Thymus (tissue), 14 donors: ENCODE measurements at places on chromosomes 5 and 9. TPM values are rescaled to one million over a fixed set of nuclear protein-coding genes. Genes with fewer than 3 reads are reported as not detected.

DNA sequence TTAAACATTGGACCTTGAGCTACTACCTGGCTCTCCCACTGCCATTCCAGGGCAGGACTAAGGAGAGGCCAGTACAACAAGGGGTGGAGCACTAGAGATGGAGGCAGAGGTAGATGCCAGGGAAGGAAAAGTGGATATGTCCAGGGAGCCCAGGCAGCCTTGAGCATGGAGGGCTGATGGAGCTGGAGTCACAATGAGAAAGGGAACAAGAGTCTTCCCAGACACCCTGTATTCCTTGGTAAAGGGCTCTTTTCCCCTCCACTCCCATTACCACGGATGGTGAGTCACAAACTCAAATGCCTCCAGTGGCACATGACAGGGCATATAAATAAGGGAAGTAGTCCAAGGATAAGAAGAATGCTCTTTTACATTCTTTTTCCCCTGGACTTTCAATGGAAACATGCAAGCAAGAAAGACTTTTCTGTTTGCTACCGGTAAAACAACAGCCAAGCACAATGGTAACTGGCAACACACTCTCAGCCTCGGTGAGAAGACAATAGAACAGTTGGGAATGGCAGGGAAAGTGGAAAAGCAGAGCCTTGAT, 16.7 kb downstream of the ERAP1 start:
- no peak for DNase-seq

DNA sequence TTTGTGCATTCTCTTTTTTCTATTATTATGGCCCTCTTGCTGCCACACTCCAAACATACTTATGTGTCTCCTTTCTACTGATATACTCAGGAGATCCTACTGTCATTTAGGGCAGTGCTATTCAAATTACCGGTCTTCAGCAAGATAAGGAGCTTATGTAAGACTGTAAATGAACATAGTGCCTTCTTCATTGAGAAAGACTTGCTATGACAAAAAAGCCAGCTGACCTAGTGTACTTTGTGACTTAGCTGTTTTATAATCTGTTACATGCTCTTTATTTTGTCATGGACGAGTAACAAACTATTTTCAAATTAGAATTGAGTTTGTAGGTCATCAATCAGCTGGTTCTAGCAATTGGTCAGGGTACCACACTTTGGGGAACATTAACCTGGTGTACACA, 32.8 kb downstream of the RANBP17 start:
- DNase-seq: no peak

GRCh38 chr5:108264533-108264932, 117.4 kb downstream of the FBXL17 start:
- DNase-seq: no peak

GRCh38 chr5:124537107-124537506, 209.3 kb downstream of the ZNF608 start:
- DNase-seq: no peak

DNA sequence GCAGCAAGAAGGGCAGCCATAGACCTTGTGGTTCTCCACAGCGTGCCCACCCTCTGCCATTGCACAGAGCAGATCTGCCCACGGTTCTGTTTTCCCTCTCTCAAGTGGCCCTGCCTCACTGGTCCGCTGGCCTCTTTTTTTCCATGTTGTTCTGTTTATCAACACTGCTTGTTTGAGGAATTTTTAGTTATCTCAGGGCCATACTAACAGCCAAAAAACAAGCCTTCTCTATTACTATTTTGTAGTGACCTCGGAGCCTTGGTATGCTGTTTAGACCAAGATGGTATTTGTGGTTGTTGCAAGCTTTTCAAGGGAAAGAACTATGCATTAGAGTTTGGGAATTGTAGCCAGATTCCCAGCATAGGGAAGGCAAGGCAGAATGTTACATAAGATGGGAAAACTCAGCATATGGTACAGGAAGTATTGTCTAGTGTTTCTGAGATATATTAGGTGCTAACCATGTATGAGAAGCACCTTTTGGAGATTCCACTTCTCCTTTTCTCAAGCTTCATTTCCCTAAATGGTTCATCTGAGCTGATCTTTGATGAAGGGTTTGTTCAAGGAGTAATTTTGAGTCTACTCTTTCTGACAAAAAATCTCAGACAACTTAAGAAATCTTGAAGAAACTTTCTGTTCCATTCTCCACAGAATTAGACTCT, 54.3 kb downstream of the NUP214 start:
- DNase-seq: no peak

GRCh38 chr9:10612641-10613398, at the start of gene PTPRD:
PTPRD (minus strand) TSS chr9:10613002.
- DNase-seq: no peak

DNA sequence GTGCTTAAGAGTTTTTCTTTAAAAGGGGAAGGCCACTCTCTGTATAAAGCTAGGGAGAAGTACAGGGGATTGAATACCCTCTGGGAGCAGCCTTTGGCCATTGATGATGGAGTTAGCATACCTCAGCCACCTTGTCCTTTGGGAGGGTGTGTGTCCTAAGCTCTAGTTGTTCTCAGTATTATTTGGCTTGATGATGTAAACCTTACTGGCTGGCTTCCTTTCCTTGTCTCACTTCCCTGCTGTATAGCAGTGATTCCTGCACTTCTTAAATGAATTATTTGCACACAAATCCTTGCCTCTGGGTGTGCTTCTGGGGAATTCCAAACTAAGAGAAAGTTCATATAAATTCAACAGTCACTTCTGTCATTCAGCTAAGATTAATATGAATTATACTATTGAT, 234.9 kb upstream of the RIOK2 start:
- no peak for DNase-seq

DNA sequence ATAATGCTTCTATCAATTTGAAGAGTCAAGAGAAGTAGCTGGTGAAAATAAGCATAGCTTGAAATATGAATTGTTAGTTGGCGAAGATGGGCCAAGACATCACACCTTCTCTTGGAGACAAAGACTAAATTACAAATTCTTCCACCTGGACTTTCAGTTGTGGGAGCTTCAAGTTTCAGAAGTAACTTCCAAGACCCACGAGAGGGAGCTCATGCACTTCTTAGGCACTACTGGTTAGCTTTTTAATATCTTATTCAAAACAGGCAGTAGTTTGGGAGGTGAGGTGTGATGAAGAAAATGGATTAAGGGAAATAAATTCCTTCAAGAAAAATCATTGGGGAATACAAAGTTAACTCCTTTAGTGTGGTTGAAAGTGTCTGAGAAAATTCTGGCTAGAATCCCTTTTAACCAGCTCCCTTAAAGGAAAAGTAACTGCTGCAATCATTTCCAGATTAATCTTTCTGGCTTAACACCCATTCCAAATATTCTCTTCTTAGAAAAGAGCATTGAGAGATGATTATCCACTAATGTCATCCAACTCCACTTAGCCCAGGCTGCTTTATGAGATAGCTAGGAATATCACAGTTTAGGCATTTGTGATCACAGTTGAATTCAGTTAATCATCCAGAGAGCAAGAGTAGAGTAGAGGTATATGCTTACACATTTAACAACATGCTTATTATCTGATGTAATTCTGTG, 139.5 kb upstream of the DMRTA1 start:
- no peak for DNase-seq

GRCh38 chr5:149126906-149127305, 14.4 kb upstream of the ABLIM3 start:
- DNase-seq: no peak

DNA sequence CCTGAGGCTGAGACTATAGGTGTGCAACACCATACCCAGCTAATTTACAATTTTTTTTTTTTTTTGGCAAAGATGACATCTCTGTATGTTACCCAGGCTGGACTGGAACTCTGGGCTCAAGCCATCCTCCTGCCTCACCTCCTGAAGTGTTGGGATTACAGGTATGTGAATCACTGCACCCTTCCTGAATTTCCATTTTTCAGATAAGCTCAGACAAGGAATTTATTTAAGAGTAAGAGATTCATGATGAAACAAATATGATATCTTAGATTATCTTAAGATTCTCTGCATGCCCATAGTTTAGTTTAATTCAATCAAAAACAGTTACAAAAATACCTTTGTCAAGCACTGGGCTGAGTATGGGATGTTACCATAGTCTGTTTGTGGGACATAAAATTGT, 128.4 kb upstream of the BASP1 start:
- no peak for DNase-seq

Gene GRM6
- 0.02 TPM for polyA plus RNA-seq

Gene S1PR3
- polyA plus RNA-seq: 4.7 TPM

Gene ROR2
- 7.1 TPM for polyA plus RNA-seq

Gene ANKRD55
- 6.7 TPM for polyA plus RNA-seq

Gene LIFR
- polyA plus RNA-seq: 27.5 TPM
